ENCODE measurements at places on chromosomes 2 and 18.
A peak's percentile ranks its signal among the peaks of the same experiment; 100 is the strongest.

DNA sequence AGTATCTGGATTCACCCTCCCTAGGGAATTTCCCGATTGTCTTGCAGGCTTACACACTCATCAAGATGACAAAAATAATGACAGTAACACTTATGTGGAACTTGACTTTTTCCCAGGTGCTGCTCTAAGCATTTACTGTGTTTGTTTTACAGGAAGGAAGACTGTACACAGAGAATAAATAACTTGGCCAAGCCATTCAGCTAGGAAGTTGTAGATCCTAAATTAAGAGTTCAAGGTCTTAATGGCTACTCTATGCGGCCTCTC, 549 bp upstream of the DPP4 start:
- no peak for DNase-seq

GRCh38 chr2:102070058-102070642, 72.4 kb upstream of the IL1R1 start:
- peak; percentile 98 for DNase-seq

- no peak for DNase-seq
Observed at GRCh38 chr2:98234776-98235175, 111.5 kb upstream of the CNGA3 start.

DNA sequence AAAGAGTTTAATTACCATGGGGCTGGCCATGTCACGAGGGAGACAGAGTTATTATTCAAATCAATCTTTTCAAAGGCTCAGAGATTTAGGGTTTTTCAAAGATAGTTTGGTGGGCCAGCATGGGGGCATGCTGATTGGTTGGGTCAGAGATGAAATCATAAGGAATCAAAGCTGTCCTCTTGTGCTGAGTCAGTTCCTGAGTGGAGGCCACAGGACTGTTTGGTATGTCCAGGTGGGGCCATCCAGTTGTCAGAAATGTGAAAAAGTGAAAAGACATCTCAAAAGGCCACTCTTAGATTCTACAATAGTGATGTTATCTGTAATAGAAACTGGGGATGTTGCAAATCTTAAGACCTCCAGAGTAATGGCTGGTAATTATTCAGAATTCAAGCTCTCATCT, 288.6 kb downstream of the EN1 start:
- DNase-seq: no peak

GRCh38 chr2:43576981-43577892, 18.6 kb downstream of the THADA start:
- peak; percentile 35 for DNase-seq

DNA sequence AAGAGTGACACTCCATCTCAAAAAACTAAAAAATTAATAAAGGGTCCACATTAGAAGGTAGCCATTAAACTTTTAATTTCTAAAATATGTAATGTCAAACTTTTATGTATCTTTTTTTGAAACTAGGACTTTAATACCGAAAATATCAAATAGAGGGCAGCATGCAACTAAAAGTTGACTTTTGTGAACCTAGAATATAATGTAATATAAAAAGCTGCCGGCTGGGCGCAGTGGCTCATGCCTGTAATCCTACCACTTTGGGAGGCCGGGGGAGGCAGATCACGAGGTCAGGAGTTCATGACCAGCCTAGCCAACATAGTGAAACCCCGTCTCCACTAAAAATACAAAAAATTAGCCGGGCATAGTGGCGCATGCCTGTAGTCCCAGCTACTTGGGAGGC, 62.8 kb downstream of the INO80D start:
- no peak for DNase-seq

- peak; percentile 28 for DNase-seq
Observed at GRCh38 chr18:6374340-6374739, 40.4 kb downstream of the L3MBTL4 start.

GRCh38 chr2:63614448-63614968, 25.7 kb downstream of the MDH1 start:
- DNase-seq: no peak

DNA sequence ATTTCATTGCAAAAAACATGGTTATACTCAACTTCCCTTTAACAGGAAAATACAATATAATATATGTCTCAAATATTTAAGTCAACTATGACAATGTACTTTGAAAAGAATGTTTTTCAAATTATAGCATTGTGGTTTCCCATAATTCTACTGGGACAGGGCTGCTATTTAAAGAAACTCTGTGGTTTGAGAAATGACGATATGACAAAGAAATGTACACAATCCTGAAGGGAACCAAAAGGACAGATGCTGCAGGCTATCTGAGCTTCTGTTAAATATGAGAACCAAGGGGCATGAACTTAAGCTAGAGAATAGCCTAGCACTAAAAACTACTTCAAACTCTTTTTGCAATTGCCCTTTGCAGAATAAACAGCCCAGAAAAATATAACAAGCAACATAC, 415.9 kb downstream of the GRB14 start:
- no peak for DNase-seq

GRCh38 chr2:62968668-62969067, 82.0 kb upstream of the OTX1 start:
- no peak for DNase-seq

- no peak for DNase-seq
Observed at GRCh38 chr2:144469798-144470197, 50.1 kb downstream of the ZEB2 start.

- no peak for DNase-seq
Observed at GRCh38 chr2:122736279-122736678, 980.8 kb downstream of the TSN start.

DNA sequence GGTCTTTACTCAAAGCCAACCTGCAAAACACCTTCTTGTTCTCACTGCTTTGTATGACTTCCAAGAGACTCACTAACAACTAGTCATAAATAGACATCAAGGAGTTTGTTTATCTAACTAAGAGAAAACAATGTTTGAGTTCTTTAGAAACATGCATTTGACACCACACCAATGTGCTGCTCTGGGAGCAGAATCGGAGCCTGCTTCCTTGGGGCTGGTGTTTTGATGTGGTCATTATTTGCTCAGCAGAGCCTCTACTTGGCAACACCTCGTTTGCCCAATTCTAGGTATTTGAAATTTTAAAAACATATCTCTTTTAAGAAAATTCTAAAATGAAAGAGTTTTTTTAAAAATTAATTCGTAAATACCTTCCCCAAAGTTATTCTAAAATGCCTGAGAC, 167.5 kb downstream of the BCL2 start:
- DNase-seq: no peak

GRCh38 chr2:152542995-152543481, 174.2 kb downstream of the PRPF40A start:
- peak; percentile 68 for DNase-seq

GRCh38 chr2:65142515-65142914, 12.6 kb upstream of the RAB1A start:
- no peak for DNase-seq

DNA sequence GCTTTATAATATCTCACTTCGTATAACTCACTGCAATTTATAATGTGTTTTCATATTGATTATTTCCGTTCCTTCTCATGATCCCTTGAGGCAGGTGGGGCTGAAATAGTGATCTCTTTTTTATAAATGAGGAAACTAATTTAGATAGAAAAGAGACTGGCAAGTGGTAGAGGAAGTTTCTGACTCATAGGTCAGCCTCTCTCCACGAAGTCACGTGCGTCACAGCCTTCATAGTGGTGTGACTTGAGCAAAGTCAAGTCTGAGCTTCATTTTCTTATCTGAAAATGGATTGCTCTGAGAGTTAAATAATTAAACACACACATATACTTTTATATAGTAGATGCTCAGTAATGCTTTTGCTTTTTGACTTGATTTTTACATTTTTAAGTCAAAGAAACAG, 19.9 kb downstream of the ABCG5 start:
- DNase-seq: no peak

DNA sequence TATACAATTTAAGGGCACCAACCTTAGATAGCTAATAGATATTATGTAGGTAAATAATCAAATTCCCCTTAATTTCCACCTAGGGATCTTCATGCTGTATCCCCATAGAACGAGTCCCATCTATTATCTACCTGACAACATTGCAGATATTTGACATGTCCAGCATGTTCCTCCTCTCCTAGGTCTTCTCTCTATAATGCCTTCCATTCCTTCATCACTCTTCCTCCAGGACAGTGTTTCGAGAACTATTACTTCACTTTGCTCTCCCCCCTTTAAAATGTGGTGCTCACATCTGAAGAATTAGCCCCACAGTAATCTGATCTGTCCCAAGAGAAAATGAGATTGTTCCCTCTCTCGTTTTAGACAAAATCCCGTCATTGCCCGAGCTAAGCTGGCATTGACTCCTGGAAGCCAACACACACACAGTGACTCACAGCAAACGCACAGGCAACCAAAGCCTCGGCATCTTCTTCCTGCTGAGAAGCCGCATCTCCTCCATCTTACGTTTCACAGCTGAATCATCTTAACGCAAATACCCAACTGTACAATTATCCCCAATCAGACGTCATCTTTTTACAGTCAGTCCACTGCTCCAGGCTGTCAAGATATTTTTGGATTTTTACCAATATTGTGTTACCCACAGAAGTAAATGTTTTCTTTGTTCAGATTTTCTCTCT, 162.9 kb upstream of the AGAP1 start:
- no peak for DNase-seq

- peak; percentile 44 for DNase-seq
Observed at GRCh38 chr2:96762529-96763311, 2.0 kb downstream of the CNNM4 start.

DNA sequence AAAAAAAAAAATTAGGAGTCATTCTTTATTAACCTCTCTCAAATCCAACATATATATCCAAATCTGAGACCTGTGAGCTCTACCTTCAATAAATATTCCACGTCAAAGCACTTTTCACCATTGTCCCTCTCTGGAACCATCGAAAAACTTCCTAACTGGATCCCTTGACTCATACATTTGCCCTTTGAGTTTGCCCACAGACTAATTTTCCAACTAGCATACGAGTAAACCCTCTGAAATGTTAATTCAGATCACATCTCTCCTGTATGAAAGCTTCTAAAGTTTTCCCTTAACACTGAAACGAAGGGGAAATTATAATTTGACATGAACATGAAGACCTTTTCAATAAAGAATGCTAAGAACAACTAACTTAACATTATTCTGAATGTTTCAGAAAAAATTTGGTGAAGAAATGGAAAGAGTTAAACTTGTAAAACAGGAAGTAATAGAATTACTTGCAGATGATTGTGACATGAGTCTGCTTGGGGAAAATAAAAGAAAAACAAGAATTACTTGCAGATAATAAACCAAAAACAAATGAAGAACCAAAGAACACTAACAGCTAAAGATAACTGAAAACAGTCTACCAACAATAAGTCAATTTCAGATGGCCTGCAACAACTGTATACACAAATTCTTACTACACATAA, 110.6 kb downstream of the C2orf74 start:
- DNase-seq: no peak

DNA sequence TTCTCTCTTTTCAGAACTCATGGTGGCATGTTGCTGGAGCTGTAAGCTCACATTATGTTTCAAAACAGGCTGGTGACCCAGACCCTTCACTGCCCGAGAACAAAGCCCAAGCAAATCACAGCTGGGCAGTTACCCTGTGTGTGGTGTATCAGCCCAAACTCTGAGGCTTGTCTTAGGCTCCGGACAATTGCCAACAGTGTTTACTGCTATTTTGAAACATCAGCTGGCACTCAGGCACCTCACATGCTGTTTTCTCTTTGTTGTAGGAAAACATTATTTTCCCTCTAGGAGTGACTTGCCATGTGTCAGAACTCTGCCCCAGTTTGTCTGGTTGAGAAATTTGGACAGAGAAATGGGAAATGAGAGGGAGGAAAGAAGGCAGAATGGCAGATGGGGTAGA, 237.6 kb upstream of the APCDD1 start:
- no peak for DNase-seq

- no peak for DNase-seq
Observed at GRCh38 chr2:74457129-74457548, 1.1 kb upstream of the WBP1 start.

DNA sequence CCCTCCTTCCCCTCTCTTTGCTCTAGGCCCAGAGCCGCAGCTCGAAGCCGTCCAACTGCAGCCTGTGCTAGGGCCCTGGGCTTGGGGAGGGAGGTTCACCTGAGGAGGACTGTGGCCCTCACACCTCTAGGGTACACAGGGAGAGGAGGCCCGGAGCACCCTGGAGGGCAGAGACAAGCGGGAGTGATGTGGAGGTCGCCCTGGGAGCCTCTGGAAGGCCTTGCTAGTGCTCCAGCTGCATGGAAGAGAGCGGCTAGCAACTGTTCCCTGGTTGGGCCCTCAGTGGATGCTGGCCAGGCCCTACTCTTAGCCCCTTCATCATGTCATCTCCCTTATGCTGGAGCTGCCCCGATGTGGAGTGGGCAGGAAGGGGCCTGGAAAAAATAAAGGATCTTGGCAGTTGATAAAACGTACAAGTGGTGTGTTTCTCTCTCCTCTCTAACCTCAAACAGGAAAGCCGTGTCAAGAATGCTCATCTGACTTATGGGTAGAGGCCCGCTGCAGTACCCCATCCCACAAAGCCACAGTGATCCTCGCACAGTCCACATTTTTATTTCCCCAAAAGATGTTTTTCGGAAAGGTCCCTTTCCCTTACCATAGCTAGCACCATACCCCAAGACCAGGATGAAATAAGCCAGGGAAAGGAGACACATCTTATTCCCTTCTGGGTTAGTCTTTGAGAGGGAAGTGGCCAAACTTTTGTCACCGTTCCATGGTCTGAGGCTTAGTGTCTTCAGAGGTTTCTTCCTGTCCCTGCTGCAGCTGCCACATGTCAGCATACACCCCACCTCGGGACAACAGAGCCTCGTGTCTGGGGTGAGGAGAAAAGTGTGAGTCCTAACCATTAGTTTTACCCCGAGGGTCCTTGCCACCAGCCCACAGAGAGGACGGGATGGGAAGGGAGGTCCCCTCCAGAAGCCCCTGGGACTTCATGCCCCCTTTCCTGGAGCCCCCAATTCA, 2.9 kb downstream of the ZFAND2B start:
- no peak for DNase-seq
